Stimulated activated naive CD8-positive, alpha-beta T cell treated with anti-CD3 and anti-CD28 coated beads, Interleukin-15, amount 100 ng/mL, for 72 hours (primary cell): ENCODE measurements at places on chromosomes 16 and 17.

GRCh38 chr16:81939164-81940056 lies 71.9 kb downstream of the SDR42E1 start:
- DNase-seq = no peak

DNA sequence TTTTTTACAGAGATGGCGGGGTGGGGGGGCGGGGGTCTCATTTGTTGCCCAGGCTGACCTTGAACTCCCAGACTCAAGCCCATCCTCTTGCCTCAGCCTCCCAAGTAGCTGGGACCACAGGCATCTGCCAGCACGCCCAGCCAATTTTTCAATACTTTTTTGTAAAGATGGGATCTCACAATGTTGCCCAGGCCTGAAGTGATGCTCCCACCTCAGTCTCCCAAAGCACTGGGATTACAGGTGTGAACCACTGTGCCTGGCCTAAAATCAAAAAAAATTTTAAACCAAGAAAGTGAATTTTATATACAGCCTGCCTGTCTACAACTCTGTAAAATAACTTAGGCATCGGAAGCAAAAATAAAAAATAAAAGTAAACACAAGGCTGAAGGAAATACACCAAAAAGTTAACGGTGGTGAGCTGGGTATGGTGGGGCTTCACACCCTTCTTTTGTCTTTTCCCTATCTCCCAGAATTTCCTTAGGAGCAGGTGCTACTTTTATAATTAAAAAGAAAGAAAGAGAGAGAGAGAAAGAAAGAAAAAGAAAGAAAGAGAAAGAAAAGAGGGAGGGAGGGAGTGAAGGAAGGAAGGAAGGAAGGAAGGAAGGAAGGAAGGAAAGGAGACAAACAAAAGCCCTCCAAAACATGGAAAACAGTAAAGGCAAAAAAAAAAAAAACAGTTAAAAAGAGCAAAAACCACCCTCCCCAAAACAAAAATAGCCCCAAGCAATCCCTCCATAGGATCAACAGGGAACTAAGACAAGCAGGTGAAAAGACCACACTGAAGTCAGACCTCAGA lies 51.4 kb downstream of the TBC1D16 start:
- DNase-seq = no peak

DNA sequence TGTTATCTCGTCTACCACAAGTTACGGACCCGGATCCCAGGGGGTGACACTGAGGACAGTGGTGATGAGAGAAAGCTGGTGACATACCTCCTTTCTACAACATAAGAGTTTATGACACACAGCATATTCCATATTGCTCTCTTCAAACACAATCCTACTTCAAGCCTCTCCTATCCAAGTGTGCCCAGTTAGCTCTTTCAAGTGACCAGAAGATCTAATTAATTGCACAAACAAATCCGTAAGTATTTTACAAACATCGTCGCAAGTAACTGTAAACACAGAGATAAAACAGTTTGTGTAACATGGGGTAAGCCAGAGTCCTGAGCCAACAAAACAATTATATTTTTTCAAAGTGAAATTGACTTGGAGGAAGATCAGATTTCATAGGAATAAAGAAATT lies 235.0 kb downstream of the CHD9NB start:
- DNase-seq = no peak

DNA sequence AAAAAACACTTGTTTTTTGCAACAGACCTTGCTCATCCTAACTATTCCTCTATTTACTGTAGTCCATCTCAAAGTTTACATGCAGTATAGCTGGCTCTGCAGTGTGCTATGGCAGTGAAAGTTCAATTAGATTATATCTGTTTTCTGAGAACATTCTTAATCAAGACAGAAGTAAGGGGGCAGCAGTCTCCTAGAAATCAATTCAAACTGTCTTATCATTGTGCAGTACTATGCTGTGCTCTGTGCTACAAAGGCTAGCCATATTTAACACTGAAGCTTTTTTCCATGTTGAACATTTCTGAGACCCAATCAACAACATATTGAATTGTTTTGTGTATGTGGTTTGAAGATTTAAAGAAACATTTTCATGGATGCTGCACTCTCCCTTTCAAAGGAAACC lies 11.4 kb downstream of the NETO2 start:
- DNase-seq = no peak

DNA sequence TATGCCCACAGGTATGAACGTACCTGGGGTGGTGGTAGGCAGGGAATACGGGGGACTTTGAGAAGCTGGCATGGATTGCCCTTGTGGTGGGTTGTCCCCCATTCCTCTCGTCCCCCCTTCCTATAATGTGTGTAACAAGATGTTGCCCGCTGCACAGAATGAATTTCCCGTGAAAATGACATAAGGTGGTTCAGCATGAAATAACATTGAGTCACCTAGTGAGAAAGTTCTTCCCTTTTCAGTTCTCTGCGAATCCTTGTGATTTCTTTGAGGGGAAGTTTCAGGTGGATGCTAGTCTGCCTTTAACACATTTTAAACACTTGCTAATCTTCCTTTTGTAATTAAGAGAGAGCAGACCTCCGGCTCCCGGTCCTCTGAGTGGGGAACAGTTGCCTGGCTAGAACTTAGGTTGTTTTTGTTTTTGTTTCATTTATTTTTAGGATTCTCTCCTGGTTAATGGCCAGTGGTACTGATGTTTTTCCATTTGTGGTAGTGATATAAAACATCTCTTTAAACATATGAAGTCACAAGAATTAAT lies 58.9 kb downstream of the RAP1GAP2 start:
- DNase-seq = no peak

GRCh38 chr16:23498863-23499262 lies 11.4 kb downstream of the GGA2 start:
- DNase-seq = no peak

GRCh38 chr16:5385115-5385514 lies 287.5 kb upstream of the EEF2KMT start:
- no peak for DNase-seq
